A549 treated with CpdA at 1 μM for 4 hours (cell line): ENCODE measurements at places on chromosomes 12 and 14. TPM values are rescaled to one million over a fixed set of nuclear protein-coding genes. Genes with fewer than 3 reads are reported as not detected.

Gene TAS2R9
- total RNA-seq = not detected in 5 replicates

Gene DBX2
- total RNA-seq = not detected in 5 replicates

Gene KRT2
- 0.03 TPM in 1 of 5 replicates, not detected in the others for total RNA-seq

Gene TPH2
- not detected in 5 replicates for total RNA-seq

Gene ARF3
- 116 to 162 TPM (median 157 TPM) in 5 replicates for total RNA-seq

Gene CELA1
- total RNA-seq = not detected in 5 replicates

Gene RNASE7
- not detected in 5 replicates for total RNA-seq

Gene C14orf39
- total RNA-seq = not detected in 5 replicates

Gene LDHB
- 1,436 to 1,656 TPM (median 1,531 TPM) in 5 replicates for total RNA-seq

Gene SLC6A12
- total RNA-seq = 0.65 to 1.5 TPM (median 0.76 TPM) in 5 replicates

Gene SLC6A15
- 2.4 to 3.9 TPM (median 3.1 TPM) in 5 replicates for total RNA-seq

Gene VDR
- 2.9 to 4.1 TPM (median 3.2 TPM) in 5 replicates for total RNA-seq

Gene ERBB3
- 1.4 to 2.8 TPM (median 1.6 TPM) in 5 replicates for total RNA-seq

Gene CIDEB
- 0.18 to 0.50 TPM (median 0.32 TPM) in 5 replicates for total RNA-seq

Gene KMT2D
- total RNA-seq = 32.8 to 47.2 TPM (median 40.1 TPM) in 5 replicates

Gene ALKBH1
- 15.4 to 19.0 TPM (median 16.1 TPM) in 5 replicates for total RNA-seq

Gene ACSS3
- total RNA-seq = 0.01 TPM in 1 of 5 replicates, not detected in the others

Gene DIP2B
- total RNA-seq = 15.0 to 19.7 TPM (median 19.0 TPM) in 5 replicates

Gene ENDOU
- total RNA-seq = not detected in 5 replicates

Gene TOMM20L
- total RNA-seq = not detected in 5 replicates

Gene DCN
- total RNA-seq = not detected in 5 replicates

Gene TMX1
- total RNA-seq = 38.5 to 62.7 TPM (median 44.4 TPM) in 5 replicates

Gene C12orf42
- 0.05 TPM in 1 of 5 replicates, not detected in the others for total RNA-seq

Gene TPI1
- total RNA-seq = 1,360 to 1,675 TPM (median 1,619 TPM) in 5 replicates

Gene NRL
- total RNA-seq = 0.48 to 1.2 TPM (median 1.0 TPM) in 5 replicates

Gene OR4K14
- not detected in 5 replicates for total RNA-seq

Gene DNAH10
- total RNA-seq = 0.15 to 0.36 TPM (median 0.19 TPM) in 5 replicates

Gene RILPL1
- total RNA-seq = 8.3 to 14.6 TPM (median 12.2 TPM) in 5 replicates

Gene LAG3
- 0.87 to 2.2 TPM (median 1.6 TPM) in 5 replicates for total RNA-seq

Gene DACT1
- 0.40 to 0.81 TPM (median 0.54 TPM) in 5 replicates for total RNA-seq

Gene TMEM132C
- total RNA-seq = not detected in 5 replicates

Gene TGM1
- 0.48 to 1.2 TPM (median 1.2 TPM) in 5 replicates for total RNA-seq

Gene FGF6
- not detected in 5 replicates for total RNA-seq

Gene ANO2
- not detected in 5 replicates for total RNA-seq
